Right forelimb (tissue), 1 donor: ENCODE measurements at places on chromosomes 2 and 18.

DNA sequence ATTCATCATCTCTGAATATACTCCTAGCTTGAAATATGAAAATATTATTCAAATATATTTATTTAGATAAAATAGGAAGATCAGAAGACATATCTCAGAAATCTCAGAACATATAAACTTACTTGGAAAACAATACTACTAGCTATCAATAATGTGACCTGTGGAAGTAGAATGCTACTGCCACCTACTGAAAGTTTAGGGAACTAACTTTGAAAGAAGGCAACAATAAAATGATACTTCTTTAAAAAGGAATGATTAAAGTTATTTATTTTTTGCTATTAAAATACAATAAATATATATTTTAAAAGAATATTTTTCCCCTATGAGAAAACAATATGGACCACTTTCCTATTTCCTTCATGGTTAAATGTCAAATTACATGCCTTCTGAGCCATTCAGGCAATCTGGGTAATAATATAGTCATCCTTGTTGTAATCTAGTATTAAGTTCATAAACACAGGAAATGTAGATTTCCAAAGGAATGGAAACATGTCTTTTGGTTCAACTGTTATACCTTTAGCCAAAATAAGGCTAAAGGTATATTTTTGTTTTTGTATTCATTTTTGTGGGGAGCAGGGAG, 26.0 kb downstream of the ACADL start:
- no peak for DNase-seq

GRCh38 chr2:199452260-199452990, 5.3 kb downstream of the SATB2 start:
- no peak for DNase-seq

GRCh38 chr2:165682546-165682945, 111.5 kb downstream of the GALNT3 start:
- DNase-seq = no peak

DNA sequence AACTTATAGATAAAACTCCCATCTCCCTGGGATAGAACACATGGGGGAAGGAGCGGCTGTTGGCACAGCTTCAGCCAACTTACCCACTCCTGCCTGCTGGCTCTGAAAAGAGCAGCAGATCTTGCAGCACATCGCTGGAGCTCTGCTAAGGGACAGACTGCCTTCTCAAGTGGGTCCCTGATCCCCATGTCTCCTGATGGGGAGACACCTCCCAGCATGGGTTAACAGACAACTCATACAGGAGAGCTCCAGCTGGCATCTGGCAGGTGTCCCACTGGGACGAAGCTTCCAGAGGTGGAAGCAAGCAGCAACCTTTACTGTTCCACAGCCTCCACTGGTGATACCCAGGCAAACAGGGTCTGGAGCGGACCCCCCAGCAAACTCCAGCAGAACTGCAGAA, 673.3 kb downstream of the NRXN1 start:
- DNase-seq = no peak

DNA sequence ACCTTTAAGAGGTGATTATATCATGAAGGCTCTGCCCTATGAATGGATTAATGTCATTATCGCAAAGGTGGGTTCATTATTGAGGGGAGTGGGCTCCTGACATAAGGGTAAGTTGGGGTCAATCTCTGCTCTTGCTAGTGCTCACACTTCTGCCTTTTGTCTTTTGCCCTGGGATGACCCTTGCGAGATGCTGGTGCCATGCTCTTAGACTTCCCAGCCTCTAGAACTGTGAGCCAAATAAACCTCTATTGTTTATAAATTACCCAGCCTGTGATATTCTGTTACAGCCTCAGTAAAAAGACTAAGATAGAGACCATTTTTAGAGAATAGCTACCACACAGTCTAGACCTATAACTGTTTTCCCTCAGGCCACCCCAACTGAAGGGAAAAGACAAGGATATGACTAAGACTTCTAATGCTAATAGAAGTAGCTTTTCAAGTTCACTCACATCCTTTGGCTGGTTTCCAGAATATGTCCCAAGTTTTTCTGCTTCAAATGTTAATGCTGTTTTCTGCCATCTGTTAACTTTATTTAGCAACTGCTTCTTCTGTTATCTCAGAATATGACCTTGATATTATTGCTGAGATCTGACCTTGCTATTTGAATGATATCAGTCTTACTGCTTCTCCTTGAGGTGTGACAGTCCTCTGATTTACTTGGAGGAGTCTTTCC, 65.1 kb upstream of the STAM2 start:
- DNase-seq = no peak

- DNase-seq = no peak
Measured at GRCh38 chr2:144528108-144528507, 8.2 kb upstream of the ZEB2 start.

DNA sequence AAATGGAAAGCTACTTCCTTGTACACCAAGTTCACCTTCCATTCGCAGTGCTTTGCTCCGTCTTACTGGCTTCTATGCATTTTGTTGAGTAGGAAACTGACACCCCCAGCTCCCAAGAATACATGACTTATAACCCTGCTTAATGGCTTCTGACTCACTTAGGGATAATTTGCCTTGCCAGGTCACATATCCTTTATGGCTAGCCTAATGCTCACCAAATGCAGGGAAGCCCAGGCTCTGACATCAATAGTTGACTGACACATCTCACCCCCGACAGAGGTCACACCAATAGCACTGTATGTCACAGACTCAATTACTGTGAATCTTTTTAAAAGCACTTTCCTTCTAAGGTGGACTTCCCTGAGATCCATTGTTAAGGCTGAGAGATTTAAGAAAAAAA, 147.2 kb downstream of the DTNA start:
- no peak for DNase-seq

- DNase-seq = no peak
Measured at GRCh38 chr18:37674570-37674969, 109.0 kb upstream of the CELF4 start.

- no peak for DNase-seq
Measured at GRCh38 chr2:140128909-140129308, 1348.7 kb upstream of the NXPH2 start.

DNA sequence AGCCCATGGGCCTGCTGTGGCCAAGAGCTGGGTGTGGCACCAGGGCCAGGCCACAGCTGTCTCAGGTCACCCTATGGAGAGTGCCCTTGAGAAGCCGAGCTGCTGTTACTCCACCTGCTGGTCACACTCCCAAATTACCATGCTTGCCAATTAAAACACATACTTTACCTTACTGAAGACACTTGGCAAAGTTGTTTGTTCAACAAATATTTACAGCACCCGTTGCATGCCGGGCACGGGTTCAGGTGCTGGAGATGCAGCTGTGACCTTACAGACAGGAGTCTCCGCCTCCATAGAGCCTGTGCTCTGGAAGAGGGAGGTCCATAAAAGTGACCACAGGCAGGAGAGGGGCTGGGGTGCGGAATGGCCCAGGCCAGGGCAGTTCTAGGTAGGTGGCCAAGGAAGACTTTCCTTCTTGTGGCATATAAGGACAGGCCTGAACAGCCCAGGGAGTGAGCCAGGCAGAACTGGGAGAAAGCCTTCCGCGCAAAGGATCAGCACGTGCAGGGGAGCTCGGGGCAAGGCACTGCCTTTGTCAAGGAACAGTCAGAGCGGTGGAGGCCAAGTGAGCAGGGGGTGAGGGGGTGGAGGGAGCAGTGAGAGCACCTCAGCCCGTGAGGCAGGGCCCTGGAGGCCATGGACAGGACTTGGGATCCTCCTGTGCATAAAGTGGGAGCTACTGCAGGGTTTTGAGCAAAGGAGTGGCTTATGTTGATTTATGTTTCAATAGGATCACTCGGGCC, 23.6 kb upstream of the RBM44 start:
- DNase-seq = no peak

- DNase-seq = no peak
Measured at GRCh38 chr2:11213090-11213638, 57.9 kb downstream of the SLC66A3 start.

DNA sequence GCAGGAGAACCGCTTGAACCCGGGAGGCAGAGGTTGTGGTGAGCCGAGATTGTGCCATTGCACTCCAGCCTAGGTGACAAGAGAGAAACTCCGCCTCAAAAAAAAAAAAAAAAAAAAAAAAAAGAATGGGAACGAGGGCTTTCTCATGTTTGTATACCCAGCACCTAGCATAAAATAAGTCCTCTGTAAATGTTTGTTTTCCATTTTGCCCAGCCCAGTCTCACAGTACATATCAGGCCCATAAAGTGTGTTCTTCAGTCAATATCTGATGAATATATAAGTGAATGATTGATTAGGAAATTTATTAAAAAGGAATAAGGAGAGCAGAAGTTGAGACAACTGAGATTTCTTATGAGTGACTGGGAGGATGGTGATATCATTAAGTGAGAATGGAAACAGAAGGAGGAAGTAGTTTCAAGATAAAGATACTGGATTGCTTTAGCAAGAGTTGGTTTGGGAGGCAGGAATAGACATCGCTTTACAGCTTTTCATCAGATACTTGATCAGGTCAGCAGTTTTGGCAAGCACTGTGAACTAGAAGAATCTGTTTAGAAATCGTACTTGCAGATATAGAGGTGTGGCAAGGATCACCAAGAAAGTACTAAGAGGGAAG, 327.5 kb downstream of the KIAA1328 start:
- no peak for DNase-seq

GRCh38 chr18:574865-575645, 5.1 kb upstream of the CETN1 start:
- DNase-seq = peak; percentile 54

GRCh38 chr2:10598501-10598900, 91.3 kb downstream of the NOL10 start:
- no peak for DNase-seq

GRCh38 chr2:23722255-23722654, 204.7 kb downstream of the ATAD2B start:
- no peak for DNase-seq

DNA sequence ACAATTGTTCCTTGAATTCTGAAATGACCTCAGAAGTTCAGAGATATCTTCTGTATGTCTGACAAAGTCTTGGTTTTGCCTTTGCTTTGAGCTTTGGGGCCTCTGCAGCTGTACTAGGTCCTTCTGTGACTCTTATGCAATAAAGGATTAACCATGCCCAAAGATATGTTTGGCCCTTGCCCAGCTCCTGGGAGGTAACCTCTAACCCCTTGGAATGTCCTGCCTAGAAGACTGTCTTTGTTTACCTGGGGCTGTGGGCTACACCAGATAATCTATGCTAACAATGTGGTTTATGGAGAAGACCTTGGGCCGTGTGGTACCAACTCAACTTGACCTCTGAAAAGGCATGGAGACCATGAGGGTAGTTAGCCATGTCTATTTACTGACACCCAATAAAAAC, 140.9 kb upstream of the CAPN13 start:
- DNase-seq = no peak

- no peak for DNase-seq
Measured at GRCh38 chr18:26575865-26576217, 27.5 kb upstream of the KCTD1 start.

DNA sequence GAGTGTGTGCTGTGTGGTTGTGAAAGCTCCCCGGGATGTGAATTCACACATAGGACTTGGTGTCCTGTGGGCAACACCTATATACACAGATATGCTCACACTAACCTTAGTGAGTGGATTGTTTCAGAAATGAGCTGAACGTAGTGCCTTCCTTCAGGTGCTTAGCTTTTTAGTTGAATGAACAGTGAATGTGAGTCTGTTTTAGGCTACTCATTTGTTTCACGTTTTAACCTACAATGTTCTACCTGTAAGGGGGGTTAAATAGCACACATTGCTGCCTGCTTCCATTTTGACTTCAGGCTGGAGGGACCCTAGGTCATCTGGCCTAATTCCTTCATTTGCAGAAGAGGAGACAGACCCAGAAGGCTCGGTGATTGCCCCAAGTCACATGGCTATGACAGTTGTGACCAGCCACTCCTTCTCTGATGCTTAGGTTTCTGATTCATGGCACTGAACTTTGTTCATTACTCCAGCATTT, 1.0 kb downstream of the PLEK start:
- DNase-seq = no peak

GRCh38 chr2:69086466-69086865, 73.5 kb downstream of the ANTXR1 start:
- DNase-seq = no peak

DNA sequence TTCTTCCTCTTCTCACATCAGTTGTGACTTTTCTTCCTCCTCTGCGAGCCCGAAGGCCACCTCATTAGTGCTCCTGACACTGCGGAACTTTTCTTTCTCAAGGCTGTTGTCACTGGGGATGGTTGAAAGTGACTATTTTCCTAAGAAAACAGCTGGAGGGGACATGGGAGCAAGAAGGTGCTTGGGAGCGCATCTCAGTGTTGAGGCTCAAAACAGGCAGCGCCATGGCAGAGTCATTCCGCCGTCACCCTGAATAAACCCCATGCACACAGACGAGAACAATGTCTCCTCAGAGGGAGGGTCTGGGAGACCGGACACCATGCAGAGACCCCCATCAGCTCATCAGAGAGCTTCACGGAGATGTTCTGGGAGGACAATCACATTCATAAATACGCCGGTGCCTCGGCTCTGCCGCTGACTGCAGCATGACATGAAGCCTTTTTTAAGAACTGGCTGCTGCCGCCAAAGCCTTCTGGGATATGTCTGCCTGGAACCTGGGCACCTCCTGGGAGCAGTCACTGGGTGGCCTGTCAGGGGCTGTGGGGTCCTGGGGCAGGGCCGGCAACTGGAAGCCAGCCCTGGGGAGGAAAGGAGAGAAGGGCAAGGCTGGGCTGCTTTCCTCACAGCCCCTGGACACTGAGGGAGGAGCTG, 19.2 kb downstream of the ATOH8 start:
- DNase-seq = no peak

GRCh38 chr18:7941533-7941932, 374.4 kb downstream of the PTPRM start:
- DNase-seq = no peak

DNA sequence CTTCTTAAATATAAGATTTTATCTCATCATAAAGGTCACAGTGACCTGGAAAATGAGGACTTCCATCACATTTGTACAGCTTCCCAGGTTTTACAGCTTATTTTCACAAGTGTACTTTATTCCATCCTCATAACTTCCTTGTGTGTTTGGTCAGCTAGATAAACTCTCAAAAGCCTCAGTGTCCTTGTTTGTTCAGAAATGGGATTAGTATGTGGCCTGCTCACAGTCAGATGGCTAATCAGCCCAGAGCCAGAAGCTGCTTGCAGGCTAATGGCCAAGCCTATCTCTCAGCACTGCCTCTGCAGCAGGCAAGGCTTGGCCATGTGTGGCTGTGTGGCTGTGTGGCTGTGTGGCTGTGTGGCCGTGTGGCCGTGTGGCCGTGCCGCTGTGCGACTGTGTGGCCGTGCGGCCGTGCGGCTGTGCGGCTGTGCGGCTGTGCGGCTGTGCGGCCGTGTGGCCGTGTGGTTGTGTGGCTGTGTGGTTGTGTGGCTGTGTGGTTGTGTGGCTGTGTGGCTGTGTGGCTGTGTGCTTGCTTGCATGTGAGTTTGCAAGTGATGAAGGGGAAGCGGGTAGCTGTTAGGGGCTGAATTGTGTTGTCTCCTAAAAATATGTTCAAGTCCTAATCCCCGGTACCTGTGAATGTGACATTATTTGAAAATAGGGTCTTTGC, 233.0 kb upstream of the TNP1 start:
- no peak for DNase-seq

GRCh38 chr2:31191931-31192330, 25.4 kb downstream of the CAPN14 start:
- no peak for DNase-seq

GRCh38 chr2:211837206-211837605, 701.4 kb downstream of the ERBB4 start:
- DNase-seq = no peak

GRCh38 chr2:55245411-55245810, 12.9 kb downstream of the RPS27A start:
- DNase-seq = no peak

GRCh38 chr2:189236066-189236465, 56.5 kb upstream of the COL5A2 start:
- no peak for DNase-seq

- no peak for DNase-seq
Measured at GRCh38 chr2:196750291-196750923, 49.1 kb downstream of the GTF3C3 start.
